ENCODE measurements at places on chromosomes 16 and 17.

DNA sequence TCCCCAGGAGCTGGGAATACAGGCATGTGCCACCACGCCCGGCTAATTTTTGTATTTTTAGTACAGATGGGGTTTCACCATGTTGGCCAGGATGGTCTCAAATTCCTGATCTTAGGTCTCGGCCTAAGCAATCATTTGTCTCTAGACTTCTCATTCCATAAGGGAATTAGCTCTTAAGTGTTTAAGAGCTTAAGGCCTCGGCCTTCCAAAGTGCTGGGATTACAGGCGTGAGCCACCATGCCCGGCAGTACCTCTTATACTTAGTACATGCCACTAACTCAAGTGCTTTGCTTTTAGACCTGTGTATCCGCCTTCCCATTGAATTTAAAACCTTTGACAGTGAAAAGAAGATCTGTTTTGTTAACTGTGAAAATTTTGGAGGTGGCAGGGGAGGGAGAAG is 16.6 kb upstream of the IL21R start:
- DNase-seq, result no peak

GRCh38 chr16:50547340-50548124 is 664 bp upstream of the NKD1 start:
- peak; percentile 40 for DNase-seq

GRCh38 chr17:71444078-71444477 is 676.7 kb upstream of the SOX9 start:
- no peak for DNase-seq

DNA sequence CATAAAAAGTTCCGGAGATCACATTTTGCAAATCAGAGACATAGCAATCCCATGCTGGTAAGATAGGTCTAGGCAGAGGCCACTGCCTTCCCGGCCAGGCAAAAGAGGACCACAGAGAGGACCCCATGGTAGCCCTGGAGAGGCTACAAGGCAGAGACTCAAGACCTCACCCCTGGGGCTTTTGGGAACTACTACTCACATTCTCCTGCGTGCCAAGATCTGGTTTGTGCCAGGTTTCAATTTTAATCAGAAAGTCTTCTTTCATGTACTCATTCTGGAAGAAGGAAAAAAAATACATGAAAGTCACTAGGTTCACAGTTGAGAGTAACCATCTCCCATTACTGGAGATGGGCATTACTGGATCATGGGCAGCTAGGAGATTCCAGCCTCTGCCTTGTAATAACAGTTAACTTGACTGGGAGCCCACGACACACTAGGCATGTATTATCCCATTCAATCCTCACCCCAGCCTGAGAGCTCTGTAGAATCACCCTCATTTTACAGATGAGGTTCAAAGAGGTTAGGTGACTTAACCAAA is 21.2 kb downstream of the PITPNA start:
- DNase-seq, result no peak

GRCh38 chr17:80362428-80363119 is 52.4 kb upstream of the ENDOV start:
- no peak for DNase-seq

DNA sequence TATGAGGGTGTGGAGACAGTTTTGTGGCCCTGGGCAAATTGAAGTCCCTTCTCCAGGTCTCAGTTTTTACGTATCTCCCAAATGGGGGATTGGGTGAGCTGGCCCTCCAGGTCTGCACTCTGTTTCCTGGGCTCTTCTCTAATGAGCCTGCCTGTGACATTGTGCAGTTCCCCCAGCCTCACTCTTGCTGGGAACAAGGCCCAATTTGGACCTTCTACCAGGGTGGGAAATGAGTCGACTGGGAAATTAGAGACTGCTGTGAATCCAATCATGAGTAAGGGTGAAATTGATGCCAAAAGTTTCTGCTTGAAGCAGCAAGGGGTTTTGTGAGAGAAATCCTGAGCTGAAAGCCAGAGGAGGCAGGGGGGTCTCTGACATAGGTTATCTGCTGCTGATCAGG is 71.5 kb upstream of the KSR1 start:
- no peak for DNase-seq

DNA sequence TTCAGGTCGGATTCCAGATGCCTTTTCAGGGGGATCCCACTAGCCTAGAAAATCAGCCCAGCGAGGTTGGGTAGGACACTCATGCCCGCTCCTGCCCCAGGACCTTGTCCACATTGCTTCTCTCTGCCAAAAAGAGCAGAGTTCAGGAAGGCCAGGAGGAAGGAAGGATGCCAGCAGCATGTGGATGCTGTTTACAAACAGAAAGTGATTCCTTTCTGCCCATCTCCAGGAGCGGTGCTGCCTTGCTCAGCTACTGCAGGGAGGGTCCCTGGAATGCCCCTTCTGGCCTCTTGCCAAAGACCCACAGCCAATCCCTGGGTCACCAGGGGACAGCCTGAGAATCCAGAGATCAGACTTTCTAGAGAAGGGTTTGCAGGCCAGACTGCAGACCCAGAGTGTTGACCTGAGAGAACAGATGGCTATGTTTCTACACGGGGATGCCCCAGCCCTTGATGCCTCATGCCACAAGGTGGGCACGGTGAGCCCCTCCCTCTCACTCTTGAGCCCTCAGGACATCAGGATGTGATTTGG is 32.3 kb upstream of the EMP2 start:
- no peak for DNase-seq

DNA sequence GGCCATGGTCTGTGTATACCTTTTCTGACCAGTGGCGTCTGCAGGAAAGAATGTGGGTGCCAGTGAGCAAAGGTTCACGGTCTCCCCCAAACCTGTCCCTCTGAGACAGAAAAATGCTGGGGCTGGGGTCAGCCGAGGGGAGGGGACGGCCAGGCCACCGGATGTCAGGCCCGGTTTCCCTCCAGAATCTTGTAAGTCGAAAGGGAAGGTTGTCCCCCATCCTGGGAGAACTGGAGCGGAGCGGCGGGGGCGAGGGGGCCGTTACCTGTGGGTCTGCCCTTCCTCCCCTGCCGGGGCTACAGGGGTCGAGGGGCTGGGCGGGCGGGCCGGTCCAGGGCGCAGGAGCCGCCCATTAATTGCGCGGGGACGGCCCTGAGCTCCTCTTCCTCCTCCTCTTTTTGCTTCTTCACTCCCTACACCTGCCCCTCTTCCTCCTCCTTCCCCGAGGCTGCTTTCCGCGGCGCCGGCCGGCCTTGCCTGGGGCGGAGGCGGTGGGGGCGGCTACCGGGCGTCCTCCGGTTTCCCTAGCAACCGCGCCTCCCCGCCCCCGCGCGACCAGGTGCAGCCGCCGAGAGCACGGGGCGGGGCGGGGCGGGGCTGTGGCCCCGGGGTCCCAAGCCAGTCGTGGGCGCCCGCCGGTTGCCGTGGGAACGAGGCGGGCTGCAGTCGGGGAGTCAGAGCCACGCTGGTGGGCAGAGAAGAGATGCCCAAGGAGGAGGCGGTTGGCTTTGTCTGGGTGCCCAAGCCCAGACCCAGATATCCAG is at the start of gene MARCHF10:
Gene MARCHF10 (minus strand): TSS at position 503 of the 764 bp plus-strand sequence. CDS start 6,579 bp downstream, outside the sequence.
- DNase-seq, result no peak

GRCh38 chr16:30737794-30738648 is 10.2 kb upstream of the PHKG2 start:
- no peak for DNase-seq

GRCh38 chr17:69860142-69860680 is 214.8 kb upstream of the KCNJ16 start:
- DNase-seq, result no peak

- DNase-seq, result no peak
Measured at GRCh38 chr17:20172376-20172775, 163.2 kb downstream of the SPECC1 start.

DNA sequence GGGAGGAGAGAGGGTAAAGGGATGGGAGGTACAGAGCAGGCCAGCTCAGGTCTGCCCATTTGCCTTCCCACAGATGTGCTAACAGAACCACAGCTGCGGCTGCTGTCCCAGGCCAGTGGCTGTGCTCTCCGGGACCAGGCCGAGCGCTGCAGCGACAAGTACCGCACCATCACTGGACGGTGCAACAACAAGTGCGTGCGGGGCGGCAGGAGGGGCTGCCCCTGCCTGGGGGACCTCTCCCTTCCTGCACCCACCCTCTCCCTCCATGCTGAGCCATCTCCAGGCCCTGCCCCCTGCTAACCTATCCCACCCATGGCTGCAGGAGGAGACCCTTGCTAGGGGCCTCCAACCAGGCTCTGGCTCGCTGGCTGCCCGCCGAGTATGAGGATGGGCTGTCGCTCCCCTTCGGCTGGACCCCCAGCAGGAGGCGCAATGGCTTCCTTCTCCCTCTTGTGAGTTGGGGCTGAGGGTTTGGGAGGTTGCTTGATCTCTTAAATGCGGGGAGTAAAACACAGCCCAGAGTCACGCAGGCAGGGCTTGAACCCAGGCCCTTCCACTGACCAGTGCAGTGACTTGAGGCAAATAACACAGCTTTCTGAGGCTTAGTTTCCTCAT is 1.2 kb downstream of the EPX start:
- DNase-seq, result no peak

GRCh38 chr16:49485663-49486062 is 112.1 kb downstream of the C16orf78 start:
- DNase-seq, result no peak

DNA sequence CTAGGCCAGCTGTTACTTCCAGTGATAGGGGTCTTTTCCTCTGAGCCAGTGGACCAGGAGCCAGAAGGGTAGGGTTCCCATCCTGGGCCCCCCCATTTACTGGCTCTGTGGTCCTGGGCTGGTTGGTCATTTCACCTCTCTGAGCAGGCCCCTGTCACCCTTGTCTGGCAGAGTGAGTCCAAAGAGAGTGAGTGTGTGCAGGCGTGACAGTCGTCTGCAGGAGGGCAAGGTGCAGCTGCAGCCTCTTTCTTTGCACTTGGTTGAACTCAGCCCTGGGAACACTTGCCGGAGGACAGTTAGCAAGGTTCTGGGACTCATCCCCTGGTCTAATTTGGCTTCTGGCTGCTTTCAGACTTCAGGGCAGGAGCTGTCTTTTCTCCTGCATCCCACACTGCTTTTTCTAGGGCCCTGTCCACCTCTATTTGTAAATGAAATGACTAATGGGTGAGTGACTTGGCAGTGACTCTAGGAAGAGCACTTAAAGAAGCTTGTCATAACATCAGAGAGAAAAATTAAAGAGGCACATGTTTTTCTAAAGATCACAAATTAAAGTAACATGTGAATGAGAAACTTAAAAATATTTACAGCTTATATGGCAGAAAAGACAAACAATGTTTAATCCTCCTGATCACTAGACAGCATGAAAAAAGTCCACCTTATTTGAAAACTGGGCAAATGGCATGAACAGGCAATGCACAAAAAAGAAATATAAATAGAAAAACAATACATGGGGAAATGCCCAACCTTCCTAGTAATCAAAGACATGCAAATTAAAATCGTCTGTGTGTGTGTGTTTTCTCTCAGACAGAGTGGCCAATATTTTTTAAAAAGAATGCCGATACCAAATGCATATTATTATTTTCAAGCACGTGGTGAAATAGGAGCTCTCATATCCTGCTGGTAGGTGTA is 137.5 kb downstream of the NTN1 start:
- no peak for DNase-seq

DNA sequence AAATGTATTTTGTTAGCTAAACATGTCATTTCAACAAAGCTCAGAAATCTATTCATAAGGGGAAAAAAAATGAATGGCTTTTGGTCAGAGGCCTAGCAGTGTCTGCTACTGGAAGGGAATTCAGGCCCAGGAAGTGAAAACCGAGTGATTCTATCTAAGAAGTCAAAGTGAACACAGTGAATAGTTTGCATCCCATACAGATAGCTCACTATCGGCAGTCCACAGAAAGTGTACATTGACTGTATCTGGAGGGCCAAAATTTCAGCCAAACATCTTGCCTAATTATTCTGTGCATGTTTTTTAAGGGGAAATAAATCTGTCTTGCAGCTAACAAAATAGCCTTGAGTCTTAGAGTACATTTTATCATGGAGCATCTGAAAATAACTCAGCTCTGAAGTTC is 214.4 kb upstream of the CACNG5 start:
- no peak for DNase-seq

GRCh38 chr17:2259769-2260536 is 43.6 kb downstream of the SMG6 start:
- DNase-seq, result no peak

- DNase-seq, result no peak
Measured at GRCh38 chr17:19780846-19781245, 32.7 kb upstream of the ALDH3A1 start.

- no peak for DNase-seq
Measured at GRCh38 chr16:50519001-50519400, 29.2 kb upstream of the NKD1 start.
